PC-3 (cell line): ENCODE measurements at places on chromosomes 13 and 19. TPM values are rescaled to one million over a fixed set of nuclear protein-coding genes. Genes with fewer than 3 reads are reported as not detected.
A peak's percentile ranks its signal among the peaks of the same experiment; 100 is the strongest.

The PNKP gene
- total RNA-seq: 141 and 172 TPM in 2 replicates

The TNFSF13B gene
- 2.6 TPM in 1 of 2 replicates, not detected in the other for total RNA-seq

The SLITRK5 gene
- 0.17 and 0.18 TPM in 2 replicates for total RNA-seq

The ZBTB32 gene
- not detected in 2 replicates for total RNA-seq

DNA sequence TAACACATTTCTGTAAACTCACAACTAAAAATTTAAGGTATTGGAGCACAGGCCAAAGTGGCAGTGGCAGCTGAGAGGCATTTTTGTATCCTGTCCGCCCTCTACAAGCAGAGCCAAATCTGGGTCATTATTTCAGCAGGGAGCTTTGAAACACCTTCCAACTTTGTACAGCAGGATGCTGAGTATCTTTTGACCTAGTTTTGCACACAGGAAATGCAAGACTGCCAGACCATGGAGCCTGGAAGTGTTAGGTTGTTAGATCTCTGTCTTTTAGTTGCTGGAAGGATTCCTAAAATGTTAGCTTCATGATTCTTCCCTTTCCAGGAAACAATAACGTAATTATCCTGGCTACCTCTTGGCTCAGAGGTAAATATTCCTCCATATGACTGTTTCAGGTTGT, 148.6 kb upstream of the ATXN8OS start:
- no peak for DNase-seq

DNA sequence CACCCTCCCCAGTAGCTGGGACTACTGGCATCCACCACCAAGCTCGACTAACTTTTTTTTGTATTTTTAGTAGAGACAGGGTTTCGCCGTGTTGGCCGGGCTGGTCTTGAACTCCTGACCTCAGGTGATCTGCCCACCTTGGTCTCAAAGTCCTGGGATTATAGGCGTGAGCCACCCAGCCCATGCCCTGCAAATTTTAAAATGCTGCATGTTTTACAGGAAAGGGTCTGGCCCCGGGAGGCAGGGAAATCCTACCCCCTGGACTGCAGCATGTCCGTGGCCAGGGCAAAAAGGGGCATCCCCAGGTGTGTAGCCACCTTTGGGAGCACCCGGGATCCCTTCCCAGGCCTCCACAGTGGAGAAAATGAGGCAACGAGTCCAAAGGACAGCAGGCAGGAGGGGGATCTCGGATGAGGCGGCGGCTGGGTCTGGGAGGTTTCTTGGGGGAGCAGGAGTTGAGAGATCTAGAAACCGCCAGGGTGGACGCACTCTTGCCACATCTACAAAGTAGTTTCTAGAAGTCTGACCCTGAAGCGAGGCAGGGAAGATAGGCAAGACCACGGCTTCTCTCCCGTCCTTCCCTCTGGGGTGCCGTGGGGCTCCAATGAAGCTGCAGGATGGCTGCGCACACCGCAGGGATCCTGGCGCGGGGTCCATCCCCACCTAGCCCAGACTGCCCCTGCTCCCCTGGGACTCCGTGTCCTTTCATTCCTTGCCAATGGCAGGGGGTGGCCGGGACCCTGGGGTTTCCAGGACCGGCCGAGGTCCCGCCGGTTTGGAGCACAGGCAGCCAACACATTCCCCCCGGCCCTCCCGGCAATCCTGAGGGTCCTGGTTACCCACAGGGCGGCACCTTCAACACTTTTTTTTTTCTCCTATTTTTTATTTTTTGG, 21.3 kb upstream of the ZBTB7A start:
- DNase-seq: no peak

DNA sequence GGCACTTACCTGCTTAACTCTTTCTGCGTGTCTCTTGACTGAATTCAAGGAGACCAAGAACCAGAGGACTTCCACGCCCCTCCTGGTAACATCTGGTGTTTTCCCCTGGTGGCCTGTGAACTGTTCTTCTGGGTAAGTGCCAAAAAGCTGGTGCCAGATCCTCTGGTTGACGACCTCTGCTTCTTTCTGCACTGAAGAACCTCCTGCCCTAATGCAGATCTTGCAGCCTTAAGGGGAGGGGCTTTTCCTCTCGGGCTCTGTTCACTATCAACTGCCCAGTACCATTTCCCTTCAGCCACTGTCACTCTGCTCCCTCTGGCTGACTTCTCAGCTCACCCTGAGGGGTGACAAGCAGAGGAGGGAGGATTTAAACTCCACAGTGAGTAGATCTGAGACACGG, 6.1 kb upstream of the ERVV-1 start:
- no peak for DNase-seq

- DNase-seq: no peak
Measured at GRCh38 chr19:12985049-12985776, 10.1 kb upstream of the NFIX start.

- DNase-seq: no peak
Measured at GRCh38 chr19:29880498-29881081, 61.4 kb upstream of the URI1 start.

GRCh38 chr19:35249848-35250711, 1.3 kb downstream of the LSR start:
- no peak for DNase-seq

GRCh38 chr19:44539236-44539826, 9.9 kb upstream of the CEACAM20 start:
- DNase-seq: peak; percentile 18

- DNase-seq: no peak
Measured at GRCh38 chr19:20182222-20182785, 15.3 kb downstream of the ZNF486 start.

DNA sequence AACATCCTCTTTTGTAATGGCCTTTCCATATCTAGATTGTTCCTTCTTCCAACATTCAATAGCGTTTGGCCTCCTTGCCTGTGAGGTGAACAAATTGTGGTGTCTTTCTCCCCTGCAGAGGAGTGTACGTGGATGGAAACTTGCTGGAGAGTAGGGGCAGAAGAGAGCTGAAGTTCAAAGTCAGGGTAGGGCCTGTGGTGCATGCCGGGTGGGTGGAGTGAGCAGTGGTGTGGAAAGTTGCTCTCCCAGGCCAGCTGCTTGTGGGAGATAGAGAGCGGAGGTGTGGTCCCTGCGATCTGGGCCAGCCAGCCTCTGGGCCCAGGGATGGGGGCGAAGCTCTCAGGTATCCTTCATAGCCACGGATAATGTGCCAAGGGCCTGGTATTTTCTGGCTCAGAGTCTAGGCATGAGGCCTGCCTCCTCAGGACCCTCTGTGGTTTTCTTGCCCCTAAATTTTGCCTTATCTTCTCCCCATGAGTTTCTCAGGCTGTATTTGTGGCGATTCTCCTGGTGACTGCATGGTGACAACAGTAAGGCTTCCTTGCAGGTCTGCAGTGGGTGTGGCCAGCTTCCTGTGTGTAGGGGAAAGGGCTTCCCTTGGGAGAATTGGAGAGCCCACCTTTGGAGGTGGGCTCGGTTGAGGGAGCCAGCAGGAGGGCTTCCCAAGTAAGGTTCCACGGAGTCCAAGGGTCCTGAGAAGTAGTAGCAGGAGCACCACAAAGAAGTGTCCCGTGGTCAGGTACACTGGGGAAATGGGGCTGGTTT, 6.7 kb downstream of the RGCC start:
- DNase-seq: no peak

DNA sequence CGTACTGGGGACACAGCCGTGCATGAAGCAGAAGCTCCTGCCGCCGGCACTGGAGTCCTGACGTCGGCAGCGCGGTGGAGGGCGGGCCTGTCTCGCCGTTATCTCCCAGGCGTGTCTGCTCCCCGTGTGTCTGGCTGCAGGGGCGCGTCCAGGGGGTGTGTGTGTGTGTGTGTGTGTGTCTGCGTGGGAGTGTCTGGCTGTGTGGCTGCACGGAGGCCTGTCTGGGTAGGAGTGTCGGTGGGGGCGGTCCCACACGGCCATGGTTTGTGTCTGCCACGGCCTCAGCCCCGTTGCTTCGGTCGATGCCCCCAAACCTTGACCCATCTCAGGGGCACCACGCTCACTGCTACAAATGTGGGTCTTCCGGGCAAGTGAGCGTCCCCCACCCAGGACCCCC, 18.3 kb downstream of the ARID3A start:
- no peak for DNase-seq

DNA sequence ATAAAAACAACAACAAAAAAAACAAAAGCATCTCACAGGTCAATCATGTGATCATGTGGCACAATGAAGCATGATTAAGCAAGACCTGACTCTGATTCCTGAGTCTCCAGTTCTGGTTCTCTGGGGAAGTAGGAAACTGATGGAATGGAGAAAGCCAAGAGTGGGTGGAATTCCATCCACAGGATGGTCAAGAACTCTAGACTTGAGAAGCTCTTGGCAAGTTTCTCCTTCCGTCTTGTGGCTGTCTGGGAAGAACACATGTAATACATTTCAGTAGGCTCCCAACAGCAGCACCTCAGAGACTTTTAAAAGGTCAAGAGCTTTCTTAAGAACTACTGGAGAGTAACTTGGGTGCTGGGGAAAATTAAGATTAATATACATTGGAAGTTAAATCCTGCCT, 78.6 kb upstream of the TSHZ3 start:
- no peak for DNase-seq

GRCh38 chr13:45909673-45910072, 58.1 kb upstream of the SIAH3 start:
- no peak for DNase-seq

DNA sequence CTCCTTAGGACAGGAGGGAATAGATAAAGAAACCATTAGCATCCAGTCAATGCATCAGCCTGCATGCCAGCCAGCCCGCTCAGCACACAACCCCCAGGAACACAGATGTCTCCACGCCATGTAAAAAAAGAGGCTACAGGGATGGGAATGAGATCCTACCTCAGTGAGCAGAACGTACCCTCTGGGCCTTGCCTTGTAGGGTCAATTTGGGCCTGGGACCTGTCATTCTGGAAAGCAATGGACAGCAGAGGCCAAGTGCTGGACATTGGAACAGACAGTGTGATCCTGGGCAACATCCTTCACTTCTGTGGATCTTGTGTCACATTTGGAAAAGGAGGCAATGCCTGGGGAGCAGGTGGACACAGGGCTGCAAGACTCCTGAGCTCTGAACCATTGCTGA, 26.0 kb downstream of the VSTM2B start:
- no peak for DNase-seq
